ENCODE measurements at places on chromosomes 11 and 22.

DNA sequence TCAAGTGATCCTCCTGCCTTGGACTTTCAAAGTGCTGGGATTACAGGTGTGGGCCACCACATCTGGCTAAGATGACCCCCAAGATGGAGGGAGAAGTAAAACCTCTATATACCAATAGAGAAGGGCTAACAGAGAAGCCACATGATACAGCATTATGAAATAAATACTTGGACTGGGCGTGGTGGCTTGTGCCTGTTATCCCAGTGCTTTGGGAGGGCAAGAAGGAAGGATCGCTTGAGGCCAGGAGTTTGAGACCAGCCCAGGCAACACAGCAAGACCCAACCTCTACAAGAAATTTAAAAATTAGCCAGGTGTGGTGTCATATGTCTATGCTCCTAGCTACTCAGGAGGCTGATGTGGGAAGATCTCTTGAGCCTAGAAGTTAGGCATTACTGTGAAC lies 61.7 kb downstream of the RAB30 start:
- no peak for DNase-seq

- DNase-seq: no peak
Observed at GRCh38 chr11:120525261-120526171, 14.0 kb downstream of the GRIK4 start.

DNA sequence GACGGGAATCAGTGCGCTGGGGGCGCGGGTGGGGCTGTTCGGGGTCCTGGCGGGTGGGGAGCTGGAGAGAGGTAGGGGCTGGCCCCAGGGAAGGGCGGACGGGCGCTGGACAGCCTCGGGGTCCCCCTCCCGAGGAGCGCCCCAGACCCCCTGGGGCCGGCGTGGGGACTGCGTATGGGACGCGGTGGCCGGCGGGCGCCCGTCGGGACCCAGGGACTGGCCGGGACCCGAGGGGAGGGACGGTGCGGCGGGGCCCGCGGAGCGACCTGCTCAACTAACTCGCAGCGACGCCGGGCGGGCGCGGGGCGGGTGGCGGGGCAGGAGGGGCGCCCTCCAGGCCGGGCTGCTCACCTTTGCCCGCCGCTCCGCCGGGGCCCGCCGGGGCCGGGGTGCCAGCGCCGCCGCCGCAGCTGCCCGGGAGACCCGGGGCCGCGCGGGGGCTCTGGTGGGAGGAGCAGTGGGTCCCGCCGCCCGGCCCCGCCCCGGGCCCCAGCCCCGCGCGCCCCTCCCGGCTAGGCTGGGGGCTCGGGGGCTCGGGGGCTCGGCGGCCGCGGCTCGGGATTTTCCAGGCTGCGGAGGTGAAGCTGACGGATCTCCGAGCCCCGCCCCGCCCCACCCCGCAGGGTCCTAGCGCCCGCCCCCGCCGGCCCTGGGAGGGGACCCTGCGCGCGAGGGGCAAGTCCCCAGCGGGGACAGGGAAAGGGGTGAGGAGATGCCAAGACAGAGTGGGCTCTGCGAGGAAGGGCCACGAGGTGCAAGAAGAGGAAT lies 12.3 kb downstream of the STARD10 start:
- DNase-seq: no peak

DNA sequence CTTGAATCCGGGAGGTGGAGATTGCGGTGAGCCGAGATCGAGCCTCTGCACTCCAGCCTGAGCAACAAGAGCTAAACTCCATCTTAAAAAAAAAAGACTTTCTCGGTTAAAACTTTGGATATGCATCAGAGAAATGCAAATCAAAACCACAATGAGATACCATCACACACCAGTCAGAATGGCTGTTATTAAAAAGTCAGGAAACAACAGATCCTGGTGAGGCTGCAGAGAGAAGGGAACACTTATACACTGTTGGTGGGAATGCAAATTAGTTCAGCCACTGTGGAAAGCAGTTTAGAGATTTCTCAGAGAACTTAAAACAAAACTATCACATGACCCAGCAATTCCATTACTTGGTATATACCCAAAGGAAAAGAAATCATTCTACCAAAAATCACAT lies 619.4 kb upstream of the KIRREL3 start:
- DNase-seq: no peak
